ENCODE measurements at places on chromosomes 7 and 10.

GRCh38 chr7:115252461-115252860, 330.6 kb downstream of the MDFIC start:
- DNase-seq = no peak

DNA sequence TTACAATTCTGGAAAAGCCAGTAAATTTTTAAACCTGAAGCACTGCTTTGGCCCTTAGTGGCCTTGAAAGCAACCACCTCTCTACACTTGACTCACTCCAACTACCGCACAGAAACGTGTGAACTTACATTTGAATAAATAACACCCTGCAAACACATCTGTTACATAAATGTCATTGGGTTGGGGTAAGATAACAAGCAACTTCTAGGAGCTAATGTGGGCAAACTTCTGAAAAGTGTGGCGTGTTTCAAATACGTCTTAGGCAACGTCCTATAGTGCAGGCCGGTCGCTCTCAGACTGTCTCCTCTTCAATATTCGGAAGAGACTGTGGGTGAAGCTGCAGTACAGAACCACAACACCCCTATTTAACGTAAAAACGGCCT, 474 bp downstream of the ORC5 start:
- DNase-seq = peak; percentile 18

DNA sequence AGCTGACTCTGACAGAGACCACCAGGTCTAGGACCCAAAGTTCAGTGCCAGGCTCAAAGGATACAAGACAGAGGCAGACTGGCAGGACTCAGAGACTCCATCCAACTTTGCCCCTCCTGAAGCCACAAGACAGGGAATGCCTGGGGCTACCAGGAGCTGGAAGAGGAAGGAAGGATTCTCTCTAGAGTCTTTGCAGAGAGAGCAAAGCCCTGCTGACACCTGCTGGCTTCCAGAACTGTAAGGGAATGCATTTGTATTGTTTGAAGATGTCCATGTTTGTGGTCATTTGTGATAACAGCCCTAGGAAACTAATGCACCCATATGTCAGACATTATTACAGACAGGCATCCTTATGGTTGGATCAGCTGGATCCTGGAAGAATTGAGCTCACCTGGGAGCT, 132.3 kb upstream of the C7orf33 start:
- DNase-seq = no peak

- peak; percentile 52 for DNase-seq
Measured at GRCh38 chr10:114879541-114880158, 58.1 kb downstream of the FHIP2A start.

GRCh38 chr10:112141292-112141691, 42.3 kb downstream of the GPAM start:
- DNase-seq = no peak

DNA sequence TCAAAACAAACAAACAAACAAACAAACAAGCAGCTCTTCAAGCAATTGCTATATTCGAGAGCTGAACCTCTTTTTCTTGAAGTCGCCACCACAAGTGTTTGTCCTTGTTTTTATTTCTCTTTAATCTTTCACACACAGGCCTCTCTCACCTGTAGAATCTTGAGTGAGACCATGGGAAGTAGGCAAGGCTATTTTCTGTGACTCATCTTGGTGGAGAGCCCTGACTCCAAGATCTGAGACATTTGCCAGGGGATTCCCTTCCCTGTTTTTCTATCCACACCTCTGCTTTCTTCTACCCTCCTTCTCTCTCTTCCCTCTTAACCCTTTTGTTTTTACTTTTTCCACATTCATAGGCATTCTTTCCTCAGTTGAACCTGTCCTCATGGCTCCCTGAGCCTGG, 8.0 kb upstream of the TAS2R60 start:
- DNase-seq = no peak

DNA sequence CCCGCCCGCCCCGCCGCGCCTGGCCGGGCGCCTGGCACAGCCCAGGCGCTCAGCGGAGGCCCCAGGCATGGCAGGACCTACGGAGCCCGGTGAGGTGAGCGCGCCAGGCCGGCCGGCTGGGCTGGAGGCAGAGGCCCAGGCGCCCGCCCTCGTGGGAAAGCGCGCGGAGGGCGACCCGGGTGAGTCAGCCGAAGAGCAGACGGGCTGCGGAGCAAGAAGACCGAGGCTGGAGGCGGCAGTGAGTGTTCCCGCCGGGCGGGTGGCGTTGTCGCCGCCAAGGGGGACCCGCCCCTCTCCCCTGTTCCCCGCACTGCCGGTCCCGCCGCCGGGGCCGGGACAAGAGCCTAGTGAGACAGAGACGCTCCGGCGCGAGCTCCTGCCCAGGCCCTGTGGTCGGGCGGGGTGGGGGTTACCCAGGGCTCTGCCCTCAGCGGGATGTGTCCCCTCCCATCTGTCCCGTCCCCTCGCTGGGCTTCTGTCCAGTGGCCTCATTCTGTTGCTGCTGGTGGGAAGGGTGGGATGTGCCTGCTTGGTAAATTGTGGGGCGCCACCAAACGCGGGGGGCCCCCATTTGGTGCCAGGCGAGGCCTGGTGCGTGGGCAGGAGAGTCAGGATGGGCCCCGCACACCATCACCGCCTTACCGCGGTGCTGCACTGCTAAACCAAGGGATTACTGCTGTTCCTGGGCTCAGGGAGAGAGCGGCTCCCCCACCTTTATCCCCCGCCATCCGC, 17.0 kb upstream of the NODAL start:
- peak; percentile 73 for DNase-seq

GRCh38 chr10:84084342-84084741, 55.0 kb upstream of the GHITM start:
- no peak for DNase-seq

DNA sequence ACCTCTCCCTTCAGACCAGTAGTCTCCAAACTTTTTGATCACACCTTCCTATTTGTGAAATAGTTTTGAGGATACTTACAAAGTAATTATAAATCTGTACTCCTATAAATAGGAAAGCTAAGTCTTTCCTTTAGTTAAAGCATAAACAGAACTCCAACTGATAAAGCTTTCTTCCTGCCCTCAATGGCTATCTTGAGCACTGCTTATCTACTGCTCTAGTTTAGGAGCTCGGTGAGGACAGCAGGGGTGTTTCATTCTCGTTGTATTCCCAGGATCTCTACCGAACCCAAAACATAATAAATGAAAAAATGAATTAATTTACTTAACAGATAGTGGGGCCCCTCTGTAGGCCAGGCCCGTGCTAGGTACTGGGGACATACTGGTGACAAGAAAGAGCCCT, 17.7 kb downstream of the SORBS1 start:
- DNase-seq = no peak

DNA sequence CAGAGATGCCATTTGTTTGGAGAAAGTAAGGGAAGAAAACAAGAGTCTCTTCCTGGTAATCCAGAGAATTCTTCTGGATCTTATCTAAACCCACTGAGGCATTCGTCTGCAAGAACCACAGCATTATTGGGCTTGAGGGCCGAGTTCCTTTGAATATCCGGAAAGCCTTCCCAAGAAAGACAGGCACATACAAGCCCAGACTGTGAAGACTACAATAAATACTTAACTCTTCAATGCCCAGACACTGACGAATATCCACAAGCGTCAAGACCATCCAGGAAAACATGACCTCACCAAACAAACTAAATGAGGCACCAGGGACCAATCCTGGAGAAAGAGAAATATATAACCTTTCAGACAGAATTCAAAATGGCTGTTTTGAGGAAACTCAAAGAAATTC, 99.0 kb downstream of the RNF32 start:
- DNase-seq = no peak

GRCh38 chr10:103736763-103737162, 118.6 kb downstream of the SH3PXD2A start:
- no peak for DNase-seq

DNA sequence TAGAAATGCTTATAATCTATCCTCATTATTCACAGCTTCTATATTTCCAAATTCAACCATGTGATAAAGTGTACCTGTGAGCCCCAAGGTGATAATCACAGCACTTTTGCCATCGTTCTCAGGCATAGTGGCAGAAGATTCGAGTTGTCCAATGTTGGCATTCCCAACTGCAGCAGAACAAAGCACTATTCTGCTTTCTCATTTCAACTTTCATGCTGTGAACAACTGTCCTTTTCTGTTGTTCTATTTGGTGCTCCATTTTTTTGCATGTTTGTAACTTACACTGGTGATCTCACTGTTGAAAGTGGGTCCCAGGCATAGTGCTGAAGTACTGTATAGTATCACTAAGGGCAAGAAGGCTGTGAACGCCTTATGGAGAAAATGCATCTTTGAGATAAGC, 438.2 kb downstream of the PAXIP1 start:
- no peak for DNase-seq

- no peak for DNase-seq
Measured at GRCh38 chr7:147756300-147756699, 834.3 kb upstream of the C7orf33 start.

- peak; percentile 67 for DNase-seq
Measured at GRCh38 chr7:129779602-129780256, 168.2 kb downstream of the NRF1 start.

- DNase-seq = no peak
Measured at GRCh38 chr7:137094-137891, 55.1 kb upstream of the FAM20C start.

- DNase-seq = no peak
Measured at GRCh38 chr7:68977385-68978055, 620.8 kb upstream of the AUTS2 start.

GRCh38 chr7:43926798-43927123, 525 bp downstream of the UBE2D4 start:
- DNase-seq = no peak

- DNase-seq = no peak
Measured at GRCh38 chr7:143002898-143003297, 24.0 kb downstream of the OR9A2 start.

DNA sequence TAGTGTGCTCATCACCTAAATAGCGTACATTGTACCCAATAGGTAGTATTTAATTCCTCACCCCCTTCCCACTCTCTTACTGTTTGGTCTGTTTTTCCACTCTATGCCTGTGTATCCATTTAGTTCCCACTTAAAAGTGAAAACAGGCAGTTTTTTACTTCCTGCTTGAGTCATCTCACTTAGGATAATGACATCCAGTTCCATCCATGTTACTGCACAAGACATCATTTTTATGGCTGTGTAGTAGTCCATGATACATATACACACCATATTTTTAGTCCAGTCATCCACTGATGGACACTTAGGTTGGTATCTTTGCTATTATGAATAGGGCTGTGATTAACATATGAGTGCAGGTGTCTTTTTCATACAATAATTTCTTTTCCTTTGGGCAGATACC, 10.1 kb downstream of the STK17A start:
- DNase-seq = no peak

DNA sequence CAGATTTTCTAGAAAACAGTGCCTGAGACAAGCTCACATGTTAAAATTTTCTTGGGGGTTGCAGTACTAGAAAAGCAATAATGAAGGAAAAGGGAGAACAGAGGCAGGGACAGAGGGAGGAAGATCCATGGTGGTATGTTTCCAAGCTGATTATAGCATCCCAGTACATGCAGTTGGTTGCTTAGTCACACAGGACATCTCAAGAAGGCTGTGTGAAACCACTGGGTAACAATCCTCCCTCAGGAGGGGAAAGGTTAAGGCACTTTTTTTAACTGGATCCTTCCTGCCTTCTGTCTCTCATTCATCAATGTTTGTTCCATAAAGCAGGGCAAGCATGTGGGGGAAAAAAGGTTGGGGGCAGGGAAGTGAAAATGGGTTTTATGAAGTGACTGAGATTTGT, 6.1 kb upstream of the IMMP2L start:
- DNase-seq = no peak

- DNase-seq = no peak
Measured at GRCh38 chr7:30463405-30464145, 15.0 kb downstream of the NOD1 start.

GRCh38 chr7:153835103-153835502, 217.1 kb upstream of the DPP6 start:
- DNase-seq = no peak

- no peak for DNase-seq
Measured at GRCh38 chr10:110378533-110379108, 73.9 kb upstream of the SMNDC1 start.

- peak; percentile 14 for DNase-seq
Measured at GRCh38 chr7:139494835-139495579, 11.5 kb upstream of the KLRG2 start.

GRCh38 chr10:69073026-69073425, 14.9 kb upstream of the SRGN start:
- no peak for DNase-seq

DNA sequence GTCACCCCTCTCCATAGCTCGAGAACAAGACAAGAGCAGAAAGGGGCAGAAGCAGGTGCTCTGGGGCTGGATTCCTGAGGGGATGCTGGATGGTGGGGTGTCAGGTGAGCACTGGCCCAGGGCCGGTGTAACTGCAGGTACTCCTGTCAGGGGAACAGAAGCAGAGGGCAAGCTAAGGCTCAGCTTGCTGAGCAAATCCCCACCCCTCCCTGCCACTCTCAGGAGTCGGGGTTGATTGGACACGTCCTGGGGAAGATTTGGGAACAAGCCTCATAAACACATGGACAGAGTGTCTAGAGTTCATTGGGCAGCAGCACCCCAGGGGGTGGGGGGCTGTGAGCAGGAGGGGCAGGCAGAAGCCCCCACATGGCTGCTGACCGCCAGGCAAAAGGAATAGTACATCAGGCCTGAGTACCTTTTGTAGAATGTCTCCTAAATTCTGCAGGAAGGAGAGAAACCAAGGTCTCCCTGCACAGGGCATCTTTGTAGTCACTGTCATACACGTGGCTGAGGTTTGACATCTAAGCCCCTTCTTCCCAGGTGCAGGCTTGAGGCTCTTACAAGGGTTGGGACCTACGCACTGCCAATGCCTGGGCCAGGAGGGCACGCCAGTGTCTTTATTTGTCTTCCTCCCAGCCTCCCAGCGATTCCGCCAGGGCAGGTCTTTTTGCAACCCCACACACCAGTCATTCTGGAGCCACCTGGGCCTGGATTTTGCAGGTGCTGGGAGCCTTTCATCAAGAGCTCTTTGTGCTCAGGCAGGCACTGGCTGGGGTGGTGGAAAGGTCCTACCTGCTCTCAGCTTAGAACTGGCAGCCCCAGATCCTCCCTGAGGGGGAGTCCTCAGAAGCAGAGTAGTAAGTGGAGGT, 2.8 kb downstream of the CALML3 start:
- no peak for DNase-seq

DNA sequence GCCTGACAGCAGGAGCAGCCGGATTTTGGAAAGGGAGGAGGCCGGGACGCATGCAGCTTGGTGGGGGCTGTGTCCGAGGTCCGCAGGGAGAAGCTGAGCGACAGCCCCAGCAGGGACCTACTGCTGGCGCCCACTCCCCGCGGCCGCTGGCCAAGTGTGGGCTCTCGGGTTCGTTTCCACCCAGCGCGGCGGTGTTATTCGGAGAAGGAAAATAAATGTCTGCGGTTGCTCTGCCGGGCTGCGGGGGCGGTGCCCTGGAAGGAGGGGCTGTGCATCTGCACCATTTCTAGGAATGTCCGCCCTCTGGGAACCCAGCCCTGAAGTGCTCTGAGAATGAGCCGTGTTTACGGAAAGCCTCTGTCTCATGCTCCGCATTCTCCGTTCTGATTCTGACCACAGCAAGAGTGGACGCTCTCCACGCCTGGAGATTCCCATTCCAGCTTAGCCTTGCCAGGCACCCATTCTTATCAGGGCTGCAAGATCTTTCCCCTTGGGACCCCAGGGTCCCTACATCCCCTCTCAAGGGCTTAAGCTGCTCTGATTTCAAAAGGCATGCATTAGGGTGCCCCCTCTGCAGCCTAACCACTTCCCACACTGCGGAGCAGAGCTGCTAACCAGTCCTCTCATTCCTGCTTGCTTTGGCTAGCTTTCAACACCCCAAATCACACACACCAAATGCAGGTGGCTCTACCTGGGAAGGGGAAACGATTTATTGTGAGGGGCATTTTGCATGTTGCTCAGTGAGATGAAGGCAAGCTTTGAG, 256.6 kb upstream of the GLI3 start:
- DNase-seq = no peak

Data from activated T-cell treated with anti-CD3 and anti-CD28 coated beads, Interleukin-2, amount 50 U/mL, for 72 hours (primary cell).